ENCODE measurements at places on chromosomes 1 and 21. TPM values are rescaled to one million over a fixed set of nuclear protein-coding genes. Genes with fewer than 3 reads are reported as not detected.

BSND gene
- not detected for total RNA-seq

CFAP141 gene
- total RNA-seq, result not detected

DMBX1 gene
- total RNA-seq, result 0.07 TPM

VSIG8 gene
- total RNA-seq, result not detected

DDR2 gene
- total RNA-seq, result 15.3 TPM

ABCD3 gene
- total RNA-seq, result 41.6 TPM

RHBG gene
- not detected for total RNA-seq

SMIM1 gene
- total RNA-seq, result 6.6 TPM

CHRM3 gene
- 1.1 TPM for total RNA-seq

TMEM54 gene
- total RNA-seq, result 9.3 TPM

B4GALT2 gene
- 56.9 TPM for total RNA-seq

RPF1 gene
- 30.1 TPM for total RNA-seq

JAM2 gene
- total RNA-seq, result 7.2 TPM

CFHR1 gene
- 0.23 TPM for total RNA-seq

TNN gene
- 0.29 TPM for total RNA-seq

SYCP1 gene
- not detected for total RNA-seq

CD52 gene
- total RNA-seq, result not detected
